ENCODE measurements at places on chromosomes 12 and 14.

DNA sequence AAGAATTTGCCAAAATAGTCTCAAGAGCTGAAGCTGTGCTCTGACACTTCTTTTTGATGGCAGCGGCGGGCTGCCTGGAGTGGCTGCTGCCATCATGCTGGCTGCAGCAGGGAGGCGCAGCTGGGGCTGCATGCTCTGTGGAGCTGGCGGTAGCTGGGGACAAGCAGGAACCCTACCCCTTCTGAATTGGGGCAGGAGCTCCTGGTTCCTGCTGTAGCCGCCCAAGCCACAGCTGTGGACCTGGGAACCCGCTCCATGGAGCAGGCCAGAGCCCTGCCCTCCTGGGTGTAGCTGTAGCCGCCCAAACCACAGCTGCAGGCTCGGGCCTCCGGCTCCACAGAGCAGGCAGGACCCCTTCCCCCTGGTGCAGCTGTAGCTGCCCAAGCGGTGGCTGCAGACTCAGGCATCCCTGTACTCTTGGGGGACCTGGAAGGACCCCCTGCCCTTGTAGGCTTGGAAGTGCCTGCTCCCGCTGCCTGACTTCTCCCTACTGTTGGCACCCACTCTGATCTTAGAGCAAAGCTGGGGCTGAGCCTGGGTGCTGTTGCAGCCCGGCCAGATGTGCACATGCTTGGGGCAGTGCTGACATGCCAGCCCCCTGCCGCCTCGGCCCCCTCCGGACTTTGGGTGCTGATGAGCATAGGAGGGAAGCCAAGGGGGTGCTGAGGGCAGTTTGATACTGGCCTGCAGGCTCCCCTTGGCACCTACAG, 33.3 kb downstream of the APAF1 start:
- DNase-seq: no peak

- DNase-seq: no peak
Observed at GRCh38 chr12:38785381-38785780, 120.0 kb downstream of the CPNE8 start.

DNA sequence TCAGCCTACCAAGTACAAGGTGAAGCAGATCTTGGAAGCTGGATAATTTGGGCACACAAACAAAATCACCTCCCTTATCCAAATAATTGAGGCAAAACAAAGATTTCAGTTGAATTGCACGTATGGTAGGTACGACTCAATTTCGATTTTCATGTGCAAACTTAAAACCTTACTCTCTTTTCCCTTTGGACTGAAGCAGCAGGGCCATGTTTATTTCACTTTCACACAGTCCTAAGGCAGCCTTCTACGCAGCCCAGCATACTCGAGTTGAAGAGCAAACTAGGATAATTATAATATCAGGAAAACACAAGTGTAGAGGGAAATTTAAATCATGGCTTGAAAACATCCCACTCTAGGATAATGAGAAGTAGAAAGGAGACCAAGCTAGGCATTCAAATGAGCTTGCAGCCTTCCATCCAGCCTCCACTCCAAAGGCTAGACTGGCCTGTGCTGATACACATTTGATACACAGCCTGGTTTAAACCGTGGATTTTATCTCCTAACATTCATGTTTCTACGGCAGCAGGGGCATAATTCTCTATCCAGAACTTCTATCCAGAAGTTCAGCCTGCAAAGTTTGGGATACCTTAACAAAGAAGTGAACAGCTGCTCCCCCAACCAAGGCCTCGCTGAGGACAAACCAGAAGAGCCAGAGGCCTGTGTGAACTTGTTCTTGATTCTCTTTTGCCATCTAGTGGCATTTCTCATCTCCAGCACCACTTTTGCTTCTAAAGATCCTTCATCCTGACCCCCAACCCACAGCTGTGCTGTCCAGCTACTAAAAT, 2.4 kb upstream of the RNASE7 start:
- no peak for DNase-seq

DNA sequence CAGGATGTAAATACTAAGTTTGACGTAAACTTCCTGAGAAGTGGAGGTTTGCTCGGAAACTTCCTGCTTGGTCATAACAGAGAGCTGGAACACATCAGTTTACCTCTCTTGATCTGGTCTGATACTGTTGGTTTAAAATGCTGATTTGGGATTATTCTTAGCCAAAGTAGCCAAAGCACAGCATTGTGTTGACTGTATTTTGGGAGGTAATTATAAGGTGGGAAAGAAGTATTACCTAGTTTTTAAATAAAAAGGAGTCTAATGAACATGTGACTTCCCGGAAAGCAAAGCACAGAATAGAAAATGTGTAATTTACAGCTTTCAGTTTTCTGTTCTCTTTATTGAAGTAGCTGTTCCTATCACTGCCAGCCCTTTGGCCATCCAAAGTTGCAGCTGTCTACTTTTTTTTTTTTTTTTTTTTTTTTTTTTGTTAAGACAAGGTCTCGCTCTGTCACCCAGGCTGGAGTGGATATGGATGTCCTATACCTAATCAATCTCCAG, 52.2 kb upstream of the SRP54 start:
- DNase-seq: peak; percentile 9

GRCh38 chr12:125922330-125922729, 857.1 kb downstream of the AACS start:
- DNase-seq: no peak

GRCh38 chr12:109447482-109447881, 29.6 kb downstream of the KCTD10 start:
- DNase-seq: no peak

GRCh38 chr12:48858043-48858442, 6.1 kb upstream of the DDX23 start:
- DNase-seq: no peak

DNA sequence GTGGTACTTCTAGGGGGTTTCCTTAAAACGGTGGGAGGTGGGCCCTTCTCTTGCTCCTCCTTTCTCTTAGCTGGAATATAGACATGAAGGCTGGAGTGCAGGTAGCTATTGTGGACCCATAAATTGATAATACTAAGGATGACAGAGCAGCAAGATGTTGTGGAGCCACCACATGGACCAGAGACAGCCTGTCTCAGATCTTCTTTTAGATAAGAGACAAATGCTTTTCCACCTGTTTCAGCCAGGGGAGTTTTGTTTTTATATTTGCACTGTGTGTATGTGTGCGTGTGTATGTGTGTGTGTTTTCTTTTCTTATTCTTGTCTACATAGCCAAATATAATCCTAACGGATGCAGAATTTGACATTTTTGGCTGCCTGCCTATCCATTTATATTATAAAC, 62.9 kb upstream of the HIF1A start:
- DNase-seq: no peak

- DNase-seq: no peak
Observed at GRCh38 chr12:123441523-123442164, 5.2 kb upstream of the RILPL2 start.

- no peak for DNase-seq
Observed at GRCh38 chr14:98819132-98819866, 452.7 kb downstream of the BCL11B start.

- no peak for DNase-seq
Observed at GRCh38 chr12:127214186-127214585, 1052.8 kb upstream of the TMEM132C start.

DNA sequence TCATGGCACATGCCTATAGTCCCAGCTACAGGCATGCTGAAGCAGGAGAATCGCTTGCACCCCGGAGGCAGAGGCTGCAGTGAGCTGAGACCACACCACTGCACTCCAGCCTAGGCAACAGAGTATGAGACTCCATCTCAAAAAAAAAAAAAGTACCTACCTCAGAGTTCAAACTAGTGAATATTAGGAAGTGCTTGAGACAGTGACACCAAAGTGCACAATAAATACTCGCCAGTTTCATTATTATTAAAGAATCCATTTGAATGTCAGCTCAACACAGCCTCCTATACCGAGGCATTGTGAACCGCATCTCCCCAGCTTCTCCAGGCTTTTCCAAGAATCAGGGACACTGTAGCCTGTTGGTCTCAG, 5.0 kb downstream of the GAPDH start:
- no peak for DNase-seq

DNA sequence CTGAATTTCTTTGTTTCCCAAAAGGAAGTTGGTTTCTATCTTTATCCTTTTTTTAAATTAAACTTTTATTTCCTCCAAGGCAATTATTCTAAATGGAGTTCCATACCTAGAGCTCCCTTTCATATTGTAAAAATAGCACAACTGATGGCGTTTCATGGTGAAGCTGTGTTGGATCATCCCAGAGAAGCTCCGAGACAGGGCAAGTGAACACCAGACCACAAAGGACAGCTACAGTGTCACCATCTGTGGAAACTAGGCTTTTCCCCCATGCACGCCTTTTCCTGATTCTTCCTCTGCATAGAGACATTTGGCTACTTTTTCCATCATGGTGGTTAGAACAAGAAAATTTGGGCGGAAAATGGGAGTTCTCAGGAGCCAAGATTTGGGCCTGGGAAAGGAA, 12.7 kb downstream of the TPCN1 start:
- DNase-seq: no peak

DNA sequence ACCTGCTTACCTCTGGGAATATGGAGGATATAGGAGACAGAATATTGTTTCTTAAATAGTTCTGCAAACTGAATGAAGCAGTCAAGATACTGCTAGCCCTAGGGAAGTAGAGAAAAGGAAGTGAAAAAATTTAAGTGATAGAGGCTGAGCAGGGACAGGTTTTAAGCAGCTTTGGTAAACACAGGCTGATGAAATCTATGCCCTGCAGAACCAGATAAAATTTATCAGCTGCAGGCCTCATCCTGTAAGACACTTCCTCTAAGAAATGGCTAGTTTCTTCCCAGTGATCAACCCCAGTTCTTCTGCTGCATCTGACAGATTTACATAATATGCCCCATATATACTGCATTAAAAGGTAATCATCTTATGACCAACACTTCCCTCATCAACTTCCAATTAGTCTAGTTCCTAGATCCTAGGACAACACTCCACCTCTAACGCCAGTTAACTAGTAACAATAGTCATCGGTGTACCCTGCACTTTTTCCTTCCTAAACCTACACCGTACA, 1.3 kb upstream of the ESYT1 start:
- peak; percentile 53 for DNase-seq

- no peak for DNase-seq
Observed at GRCh38 chr14:65304239-65304638, 108.3 kb upstream of the FUT8 start.

DNA sequence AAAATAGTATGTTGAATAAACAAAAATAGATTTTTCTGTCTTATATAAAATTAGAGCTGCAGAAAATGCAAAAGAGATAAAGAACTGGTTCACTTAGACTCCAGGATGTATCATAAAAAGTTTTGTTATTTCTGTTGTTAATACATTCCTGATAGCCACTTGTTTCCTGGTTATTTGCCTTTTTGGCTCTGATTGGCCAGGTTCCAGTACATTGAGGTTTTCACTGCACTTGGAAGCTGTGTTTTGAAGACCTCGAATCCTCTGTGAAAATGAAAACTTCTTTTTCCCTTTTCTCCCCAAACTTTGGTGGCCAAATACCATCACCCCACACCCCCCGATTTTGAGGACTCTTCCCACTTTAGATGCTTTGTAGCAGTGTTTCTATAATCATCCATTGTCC, 525.3 kb downstream of the MED13L start:
- no peak for DNase-seq

GRCh38 chr12:132600048-132601032, 10.0 kb downstream of the LRCOL1 start:
- DNase-seq: no peak

GRCh38 chr12:20096430-20096829, 271.9 kb upstream of the PDE3A start:
- DNase-seq: no peak

DNA sequence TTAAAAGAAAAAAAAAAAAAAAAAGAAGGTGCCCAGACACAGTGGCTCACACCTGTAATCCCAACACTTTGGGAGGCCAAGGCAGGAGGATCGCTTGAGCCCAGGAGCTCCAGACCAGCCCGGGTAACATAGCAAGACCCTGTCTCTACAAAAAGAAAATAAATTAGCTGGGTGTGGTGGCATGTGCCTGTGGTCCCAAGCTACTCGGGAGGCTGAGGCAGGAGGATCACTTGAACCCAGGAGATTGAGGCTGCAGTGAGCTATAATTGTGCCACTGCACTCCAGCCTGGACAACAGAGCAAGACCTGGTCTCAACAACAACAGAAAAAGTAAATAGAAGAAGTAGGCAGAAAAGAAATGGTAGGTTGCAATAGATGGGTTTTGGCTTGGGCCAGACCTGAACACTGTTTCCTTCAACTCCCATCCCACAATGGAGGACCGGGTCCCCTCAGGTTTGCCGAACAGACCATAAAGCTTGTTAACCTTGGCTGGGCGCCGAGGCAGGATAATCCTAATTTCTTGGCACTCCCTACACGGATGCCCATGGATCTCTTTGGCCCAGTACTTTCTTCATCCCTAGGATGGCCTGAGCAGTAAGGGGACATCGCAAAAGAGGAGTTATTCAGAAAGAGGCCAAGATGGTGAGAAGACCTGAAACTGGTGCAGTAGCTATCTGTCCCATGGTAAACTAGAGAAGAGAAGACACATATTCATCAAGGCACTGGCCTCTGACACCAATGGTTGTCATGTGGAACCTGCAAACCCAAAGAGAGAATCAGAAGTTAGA, 165.5 kb upstream of the CCND2 start:
- DNase-seq: no peak

DNA sequence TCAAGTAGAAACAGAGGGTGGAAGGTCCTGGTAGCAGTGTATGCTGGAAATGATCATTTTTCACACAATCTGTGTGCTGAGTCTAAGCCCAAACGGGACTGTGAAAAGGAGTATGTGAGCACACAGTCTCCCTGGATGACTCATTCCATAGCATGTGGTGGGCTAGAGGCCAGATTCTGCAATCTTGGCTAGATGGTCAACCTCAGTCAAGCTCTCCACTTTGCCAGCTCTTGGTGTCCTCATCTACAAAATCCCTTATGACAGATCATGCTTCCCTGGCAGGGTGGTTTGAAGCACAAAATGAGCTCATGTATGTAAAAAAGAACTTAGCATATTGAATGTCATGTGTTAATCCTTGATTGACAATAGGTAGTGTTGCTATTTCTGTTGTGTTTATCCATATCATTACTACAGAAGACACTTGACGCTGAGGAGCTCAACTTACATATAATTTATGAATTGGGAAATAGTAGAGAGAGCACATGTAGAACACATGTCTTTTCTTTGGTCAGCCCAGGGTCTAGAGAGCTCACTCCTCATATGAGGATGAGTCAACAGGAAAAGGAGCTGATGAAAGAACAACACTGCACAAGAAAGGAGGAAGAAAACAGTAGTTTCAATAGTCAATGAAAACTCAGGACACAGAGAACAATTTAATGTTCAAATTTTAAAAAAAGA, 517.5 kb downstream of the BCL11B start:
- no peak for DNase-seq
